Vagina (tissue), 2 donors: ENCODE measurements at places on chromosomes 13 and 19.

DNA sequence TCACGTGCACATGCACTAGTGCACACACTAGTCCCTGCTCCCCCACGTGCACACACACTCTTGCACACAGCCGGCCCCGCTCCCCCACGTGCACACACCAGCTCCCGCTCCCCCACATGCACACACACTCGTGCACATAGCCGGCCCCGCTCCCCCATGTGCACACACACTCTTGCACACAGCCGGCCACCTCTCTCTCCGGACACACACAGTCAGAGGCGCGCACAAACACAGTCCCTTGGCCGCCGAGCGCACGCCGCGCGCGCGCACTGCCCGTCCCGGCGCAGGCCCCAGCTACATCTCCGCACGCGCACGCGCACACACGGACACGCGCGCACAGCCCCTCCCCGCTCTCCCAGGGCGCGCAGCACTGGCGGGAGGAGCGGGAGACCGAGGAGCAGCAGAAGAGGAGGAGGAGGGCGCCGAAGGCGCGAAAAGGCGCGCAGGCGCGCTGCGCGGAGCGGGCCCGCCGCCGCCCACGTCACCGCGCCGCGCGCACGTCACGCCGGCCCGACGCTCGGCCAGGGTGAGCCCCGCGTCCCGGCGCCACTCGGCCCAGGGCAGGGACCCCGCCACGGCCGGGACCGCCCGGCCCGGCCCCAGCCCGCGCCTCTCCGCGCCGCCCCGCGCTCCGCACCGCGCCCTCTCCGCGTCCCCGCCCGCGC is at the start of gene TFDP1:
Gene TFDP1, plus strand, starts transcription at position 549 of the 665 bp plus-strand sequence. CDS start 1,085 bp downstream, outside the sequence.
- DNase-seq, result peak; percentile 82
- peak within 1 kb of the TSS; percentile 52 for H3K4me3 ChIP-seq
- no peaks in the 10 kb centered on the region for H3K36me3 ChIP-seq
- H3K4me1 ChIP-seq, result peaks cover 29% of the 10 kb centered on the region
- H3K27me3 ChIP-seq, result no peaks in the 10 kb centered on the region

DNA sequence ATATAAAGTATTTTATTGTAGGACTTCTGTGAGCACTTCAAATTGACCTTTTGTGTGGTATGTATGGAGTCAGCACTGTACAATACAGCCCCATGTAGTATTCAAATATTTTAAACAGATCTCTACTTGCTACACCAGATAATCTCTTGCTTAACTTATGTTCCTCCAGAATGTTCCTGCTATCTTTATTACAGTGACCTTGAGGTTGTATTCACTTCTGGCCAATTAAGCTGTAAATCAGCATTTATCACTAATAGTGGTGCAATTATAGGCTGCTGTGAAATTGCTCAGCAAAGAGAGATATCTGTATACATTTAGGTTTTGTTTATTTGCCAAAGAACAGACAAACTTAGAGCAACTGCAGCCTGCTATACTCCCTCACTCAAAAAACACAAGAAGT is 1218.6 kb downstream of the PCDH17 start:
- H3K4me1 ChIP-seq, result no peaks in the 10 kb centered on the region
- DNase-seq, result no peak
- H3K36me3 ChIP-seq, result no peaks in the 10 kb centered on the region
- H3K27me3 ChIP-seq, result no peaks in the 10 kb centered on the region

GRCh38 chr13:31372454-31372853 is 172.7 kb downstream of the B3GLCT start:
- DNase-seq, result no peak
- H3K4me1 ChIP-seq, result no peaks in the 10 kb centered on the region
- H3K27ac ChIP-seq, result no peak overlapping the region
- no peak overlapping the region for H3K4me3 ChIP-seq
- no peaks in the 10 kb centered on the region for H3K27me3 ChIP-seq

- no peak overlapping the region for H3K4me3 ChIP-seq
- peaks cover 23% of the 10 kb centered on the region for H3K36me3 ChIP-seq
- DNase-seq, result no peak
- H3K27ac ChIP-seq, result no peak overlapping the region
These were observed 8.8 kb downstream of the NDUFA11 start for GRCh38 chr19:5894704-5895349.

DNA sequence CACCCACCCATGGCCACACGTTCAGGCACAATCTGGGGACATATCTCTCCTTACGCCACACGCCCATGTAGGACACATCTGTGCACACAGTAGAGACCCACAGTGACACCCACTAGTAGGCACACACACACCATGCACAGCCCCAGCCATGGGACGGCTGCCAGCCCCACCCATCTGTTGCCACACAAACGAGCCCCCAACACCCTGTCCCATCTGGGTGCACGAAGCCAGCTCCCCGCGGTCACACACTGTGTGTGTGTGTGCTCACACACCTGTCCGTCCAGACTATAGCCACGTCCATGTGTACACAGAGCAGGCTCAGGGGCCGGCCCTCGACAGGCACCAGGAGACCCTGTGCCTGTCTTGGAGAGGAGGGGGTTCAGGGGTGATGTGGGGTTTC is 10.6 kb downstream of the ERFL start:
- H3K27ac ChIP-seq, result no peak overlapping the region
- no peak for DNase-seq
- peaks cover 14% of the 10 kb centered on the region for H3K4me1 ChIP-seq

- no peak overlapping the region for H3K4me3 ChIP-seq
- no peak for DNase-seq
- H3K27me3 ChIP-seq, result no peaks in the 10 kb centered on the region
- H3K4me1 ChIP-seq, result peaks cover 23% of the 10 kb centered on the region
These were observed 1.1 kb upstream of the C19orf85 start for GRCh38 chr19:55465460-55466240.

DNA sequence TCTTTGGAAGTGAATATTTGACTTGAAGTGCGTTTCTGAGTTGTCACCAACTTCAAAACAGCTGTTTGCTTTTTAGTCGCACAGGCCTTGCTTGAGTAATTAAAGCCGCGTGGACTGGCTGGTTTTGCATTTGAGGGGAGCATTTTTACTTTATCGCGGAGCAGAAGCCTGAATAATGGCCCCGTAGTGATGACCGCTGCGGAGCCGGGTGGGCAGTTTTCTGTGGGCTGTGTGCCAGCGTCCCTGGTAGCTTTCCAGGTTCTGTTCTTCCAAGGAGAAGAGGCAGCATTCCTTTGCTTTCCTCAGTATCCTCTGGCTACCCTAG is 1.1 kb downstream of the NAA16 start:
- H3K4me1 ChIP-seq, result peaks cover 44% of the 10 kb centered on the region
- H3K27me3 ChIP-seq, result no peaks in the 10 kb centered on the region
- H3K36me3 ChIP-seq, result no peaks in the 10 kb centered on the region
- no peak for DNase-seq
- H3K27ac ChIP-seq, result peak overlapping the region; percentile 99
- H3K4me3 ChIP-seq, result peak overlapping the region; percentile 99

GRCh38 chr13:104586051-104586746 is 1520.0 kb upstream of the SLC10A2 start:
- no peak for DNase-seq
- H3K27ac ChIP-seq, result no peak overlapping the region
- no peaks in the 10 kb centered on the region for H3K27me3 ChIP-seq

DNA sequence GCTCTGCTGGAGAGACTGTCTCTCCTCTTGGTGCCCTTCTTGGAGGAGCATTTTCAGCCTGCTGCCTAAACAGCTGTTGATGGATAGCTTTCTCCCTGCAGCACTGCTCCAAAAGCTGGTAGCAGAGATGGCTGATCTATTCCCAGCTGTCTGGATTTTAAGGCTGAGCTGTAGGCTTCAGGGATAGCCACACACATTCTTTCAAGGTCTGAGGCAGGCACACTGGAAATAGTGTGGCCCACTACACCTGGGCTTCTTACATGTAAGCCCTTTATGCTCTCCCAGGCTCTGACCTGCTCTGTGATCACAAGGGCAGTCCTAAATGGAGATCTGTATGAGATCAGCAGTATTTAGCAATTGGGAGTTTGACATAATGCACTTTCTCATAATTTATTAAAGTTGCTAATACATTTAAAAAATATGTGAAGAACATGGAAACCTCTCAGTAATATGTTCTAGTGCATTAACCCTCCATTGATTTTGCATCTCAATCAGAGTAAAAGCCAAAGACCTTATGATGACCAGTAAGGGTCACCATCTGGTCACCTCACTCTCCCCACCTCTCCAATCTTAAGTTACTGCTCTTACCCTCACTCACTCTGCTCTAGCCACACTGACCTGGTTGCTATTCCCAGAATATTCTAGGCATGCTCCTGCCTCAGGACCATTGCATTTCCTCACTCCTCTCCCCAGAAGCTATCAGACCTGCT is 91.6 kb downstream of the MBNL2 start:
- no peak for DNase-seq
- H3K4me3 ChIP-seq, result no peak overlapping the region
- H3K4me1 ChIP-seq, result peaks cover 51% of the 10 kb centered on the region
- H3K27me3 ChIP-seq, result no peaks in the 10 kb centered on the region
- H3K36me3 ChIP-seq, result no peaks in the 10 kb centered on the region

DNA sequence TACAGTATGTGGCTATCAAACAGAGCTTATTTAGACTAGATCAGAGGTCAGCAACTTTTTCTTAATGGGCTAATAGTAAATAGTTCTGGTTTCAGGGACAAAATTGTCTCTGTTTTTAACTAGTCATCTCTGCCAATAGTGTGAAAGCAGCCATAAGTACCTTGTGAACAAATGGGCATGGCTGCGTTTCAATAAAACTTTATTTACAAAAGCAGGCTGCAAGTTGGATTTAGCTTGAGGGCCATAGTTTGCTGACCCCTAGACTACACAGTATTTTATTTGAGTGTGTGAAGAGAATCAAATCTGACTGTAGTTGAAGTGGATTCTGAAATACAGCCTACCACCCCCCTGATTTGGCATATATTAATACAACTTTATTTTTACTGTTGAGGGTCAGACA is 75.6 kb downstream of the SCEL start:
- H3K36me3 ChIP-seq, result no peaks in the 10 kb centered on the region
- H3K4me1 ChIP-seq, result no peaks in the 10 kb centered on the region
- H3K27ac ChIP-seq, result no peak overlapping the region
- DNase-seq, result no peak
- no peak overlapping the region for H3K4me3 ChIP-seq

GRCh38 chr13:92187378-92187989 is 789.1 kb downstream of the GPC5 start:
- no peaks in the 10 kb centered on the region for H3K36me3 ChIP-seq
- H3K27me3 ChIP-seq, result no peaks in the 10 kb centered on the region
- H3K4me1 ChIP-seq, result no peaks in the 10 kb centered on the region
- DNase-seq, result no peak
- H3K4me3 ChIP-seq, result no peak overlapping the region

DNA sequence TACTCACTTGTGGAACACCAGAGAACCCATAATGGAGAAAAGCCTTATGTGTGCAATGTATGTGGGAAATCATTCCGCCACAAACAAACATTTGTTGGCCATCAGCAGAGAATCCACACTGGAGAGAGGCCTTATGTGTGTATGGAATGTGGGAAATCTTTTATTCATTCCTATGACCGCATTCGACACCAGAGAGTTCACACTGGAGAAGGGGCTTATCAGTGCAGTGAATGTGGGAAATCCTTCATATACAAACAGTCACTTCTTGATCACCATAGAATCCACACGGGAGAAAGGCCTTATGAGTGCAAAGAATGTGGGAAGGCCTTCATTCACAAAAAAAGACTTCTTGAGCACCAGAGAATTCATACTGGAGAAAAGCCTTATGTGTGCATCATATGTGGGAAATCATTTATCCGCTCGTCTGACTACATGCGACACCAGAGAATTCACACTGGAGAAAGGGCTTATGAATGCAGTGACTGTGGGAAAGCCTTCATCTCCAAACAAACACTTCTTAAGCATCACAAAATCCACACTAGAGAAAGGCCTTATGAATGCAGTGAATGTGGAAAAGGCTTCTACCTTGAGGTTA is 10.9 kb downstream of the ZNF549 start:
- no peaks in the 10 kb centered on the region for H3K27me3 ChIP-seq
- no peak for DNase-seq
- H3K36me3 ChIP-seq, result peaks cover 95% of the 10 kb centered on the region

DNA sequence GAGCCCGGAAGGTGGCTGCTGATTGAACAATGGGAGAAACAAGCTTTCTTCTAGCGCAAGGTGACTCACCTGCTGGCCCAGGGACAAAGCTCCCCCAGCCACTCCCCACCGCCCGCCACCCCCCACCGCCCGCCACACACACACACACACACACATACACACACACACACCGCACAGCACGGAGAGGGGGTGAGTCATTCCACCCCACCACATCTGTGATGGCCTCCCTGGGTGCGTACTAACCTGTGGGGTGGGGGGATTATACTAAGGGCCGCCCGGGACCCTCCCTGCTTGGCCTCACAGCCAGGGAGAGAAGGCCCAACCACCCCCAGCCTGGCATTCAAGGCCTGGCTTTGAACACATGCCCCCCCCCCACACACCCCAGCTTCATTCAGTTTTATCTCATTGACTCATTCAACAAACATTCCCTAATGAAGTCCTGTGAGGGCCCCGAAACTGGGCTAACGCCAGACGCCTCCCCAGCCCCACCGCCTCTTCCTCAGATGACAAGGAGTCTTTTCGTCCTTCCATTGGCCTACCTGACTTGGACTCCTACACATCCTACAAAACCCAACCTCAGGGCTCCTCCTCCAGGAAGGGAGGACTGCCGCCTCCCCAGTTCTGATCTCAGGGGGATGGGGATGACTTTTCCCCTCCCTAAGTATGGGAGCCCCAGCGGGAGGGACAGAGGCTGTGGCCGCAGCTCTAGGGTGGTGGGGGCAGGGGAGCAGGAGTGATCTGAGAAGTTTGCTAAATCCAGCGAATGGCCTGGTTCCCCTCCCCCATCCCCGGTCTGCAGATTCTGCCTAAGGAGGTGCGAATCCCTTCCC is 5.8 kb upstream of the ONECUT3 start:
- no peaks in the 10 kb centered on the region for H3K36me3 ChIP-seq
- DNase-seq, result no peak
- peaks cover 33% of the 10 kb centered on the region for H3K4me1 ChIP-seq

DNA sequence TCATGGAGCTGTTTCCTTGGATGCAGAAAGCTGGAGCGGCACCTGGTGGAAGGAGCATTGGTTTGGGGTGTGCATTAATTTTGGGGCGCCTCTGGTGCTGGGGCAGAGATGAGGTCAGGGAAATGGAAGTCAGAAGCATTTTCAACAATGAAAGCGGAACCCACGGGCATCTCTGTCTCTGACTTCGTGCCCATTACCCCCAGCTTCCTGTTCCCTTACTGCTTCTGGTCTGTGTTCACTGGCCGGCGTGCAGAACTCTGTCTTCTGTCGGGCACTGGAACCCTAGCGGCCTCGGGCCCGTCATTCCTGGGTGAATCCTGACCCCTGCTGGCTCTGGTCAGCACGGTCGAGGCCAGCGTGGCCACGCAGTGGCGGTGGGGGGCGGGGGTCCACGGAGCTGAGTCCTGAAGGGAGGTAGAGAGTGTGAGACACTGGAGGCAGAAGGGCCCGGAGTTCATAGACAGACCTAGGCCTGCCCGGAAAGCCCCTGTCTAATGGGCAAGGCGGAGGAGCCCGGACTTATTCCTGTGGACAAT is 7.9 kb upstream of the LINGO3 start:
- H3K4me1 ChIP-seq, result no peaks in the 10 kb centered on the region
- H3K27ac ChIP-seq, result no peak overlapping the region
- no peaks in the 10 kb centered on the region for H3K36me3 ChIP-seq
- H3K4me3 ChIP-seq, result no peak overlapping the region
- peaks cover 6% of the 10 kb centered on the region for H3K27me3 ChIP-seq
